ENCODE measurements at places on chromosomes 4 and X.
A peak's percentile ranks its signal among the peaks of the same experiment; 100 is the strongest.

DNA sequence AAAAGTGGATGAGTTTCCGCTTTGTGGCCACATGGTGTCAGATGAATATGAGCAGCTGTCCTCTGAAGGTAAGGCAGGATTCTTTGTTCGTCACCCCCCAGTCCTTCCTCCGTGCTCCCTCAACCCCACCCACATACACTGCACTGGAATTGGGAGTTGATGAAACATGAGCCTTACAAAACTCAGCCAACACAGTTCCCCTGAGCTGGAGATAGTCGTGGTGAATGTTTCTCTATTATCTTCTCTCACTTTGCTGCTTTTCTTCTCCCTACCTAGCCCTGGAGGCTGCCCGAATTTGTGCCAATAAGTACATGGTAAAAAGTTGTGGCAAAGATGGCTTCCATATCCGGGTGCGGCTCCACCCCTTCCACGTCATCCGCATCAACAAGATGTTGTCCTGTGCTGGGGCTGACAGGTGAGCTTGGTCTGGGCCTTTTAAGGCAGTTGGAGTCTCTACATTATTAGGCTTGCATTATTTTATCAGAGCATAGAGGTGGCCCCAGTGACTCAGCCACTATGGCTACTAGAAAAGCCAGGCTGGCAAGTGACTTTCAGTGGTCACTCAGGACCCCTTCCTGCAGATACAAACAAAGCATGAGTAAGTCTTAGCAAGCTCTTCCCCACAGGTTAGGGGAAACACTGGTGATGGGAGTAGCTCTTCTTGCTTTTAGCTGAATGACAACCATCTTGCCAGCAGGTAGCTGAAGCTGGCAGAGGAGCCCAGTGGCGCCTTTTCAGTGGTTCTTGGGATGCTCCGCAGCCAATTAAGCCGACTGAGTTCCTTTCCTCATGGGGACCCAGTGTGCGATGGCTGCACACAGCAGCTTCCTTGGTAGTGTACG lies 1.6 kb downstream of the RPL10 start:
- no peak for DNase-seq

DNA sequence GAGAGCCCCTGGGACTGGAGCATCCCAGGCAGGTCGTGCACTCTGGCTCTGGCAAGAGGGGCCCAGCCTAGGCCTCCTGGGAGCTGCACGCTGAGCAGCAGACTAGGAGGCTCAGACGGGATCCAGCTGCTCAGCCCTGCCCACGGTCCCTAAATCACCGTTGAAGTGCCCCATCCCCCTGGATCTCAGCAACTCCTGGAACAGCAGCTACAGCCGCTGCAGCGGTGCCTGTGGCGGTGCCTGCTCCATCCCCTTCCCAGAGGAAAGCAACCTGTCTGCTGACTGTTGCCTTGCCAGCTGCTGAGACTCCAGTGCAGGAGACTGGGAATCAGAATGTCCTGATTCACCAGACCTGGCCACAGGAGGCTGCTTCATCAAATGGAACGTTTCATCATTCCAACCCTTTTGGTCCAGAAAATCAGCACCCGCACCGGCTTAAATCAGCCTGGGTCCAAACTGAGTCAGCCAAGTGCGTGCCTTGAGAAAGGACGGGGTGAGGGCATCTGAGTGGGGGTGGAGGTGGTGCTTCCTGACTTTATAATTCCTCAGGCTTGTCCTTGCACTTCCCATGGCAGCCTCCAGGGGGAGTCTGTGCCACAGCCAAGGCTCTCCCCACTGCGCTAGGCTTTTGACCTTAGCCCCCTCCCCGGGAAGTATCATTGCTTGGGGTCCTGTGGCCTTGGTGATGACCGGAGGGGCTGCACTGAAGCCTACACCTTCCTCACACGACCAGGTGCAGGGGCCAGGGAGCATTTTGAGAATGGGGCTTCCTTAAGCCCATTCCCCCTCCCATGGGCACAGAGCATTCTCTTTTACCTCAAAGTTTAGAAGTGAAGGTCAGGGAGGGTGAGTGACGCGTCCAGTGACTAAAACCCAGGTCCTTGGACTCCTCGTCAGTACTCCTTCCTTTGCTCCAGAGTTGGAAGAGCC lies 6.5 kb downstream of the ZNF185 start:
- peak; percentile 65 for DNase-seq

DNA sequence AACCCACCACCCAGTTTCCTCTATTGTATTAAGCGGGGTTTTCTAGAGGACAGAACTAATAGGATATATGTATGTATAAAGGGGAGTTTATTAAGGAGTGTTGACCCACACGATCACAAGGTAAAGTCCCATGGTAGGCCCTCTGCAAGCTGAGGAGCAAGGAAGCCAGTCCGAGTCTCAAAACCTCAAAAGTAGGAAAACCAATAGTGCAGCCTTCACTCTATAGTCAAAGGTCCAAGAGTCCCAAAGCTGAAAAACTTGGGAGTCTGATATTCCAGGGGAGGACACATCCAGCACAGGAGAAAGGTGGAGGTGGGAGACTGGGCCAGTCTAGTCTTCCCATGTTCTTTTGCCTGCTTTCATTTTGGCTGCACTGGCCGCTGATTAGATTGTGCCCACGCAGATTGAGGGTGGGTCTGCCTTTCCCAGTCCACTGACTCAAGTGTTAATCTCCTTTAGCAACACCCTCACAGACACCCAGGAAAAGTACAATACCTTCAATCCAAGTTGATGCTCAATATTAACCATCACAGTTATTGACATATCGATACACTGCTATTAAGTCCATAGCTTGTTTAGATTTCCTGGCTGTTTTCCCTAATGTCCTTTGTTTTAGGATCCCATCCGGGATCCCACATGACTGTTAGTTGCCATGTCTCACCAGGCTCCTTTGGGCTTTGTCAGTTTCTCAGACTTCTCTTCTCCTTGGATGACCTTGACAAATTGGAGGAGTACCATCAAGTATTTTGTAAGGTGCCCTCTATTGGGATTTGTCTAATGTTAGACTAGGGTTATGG lies 12.2 kb downstream of the UCHL1 start:
- DNase-seq = no peak

- DNase-seq = no peak
Observed at GRCh38 chr4:126458993-126459392, 1144.2 kb downstream of the FAT4 start.

- DNase-seq = no peak
Observed at GRCh38 chrX:8233091-8233490, 62.0 kb upstream of the VCX2 start.

- peak; percentile 15 for DNase-seq
Observed at GRCh38 chrX:56281789-56282188, 49.6 kb downstream of the KLF8 start.

- DNase-seq = no peak
Observed at GRCh38 chr4:20591571-20591970, 108.7 kb upstream of the PACRGL start.

DNA sequence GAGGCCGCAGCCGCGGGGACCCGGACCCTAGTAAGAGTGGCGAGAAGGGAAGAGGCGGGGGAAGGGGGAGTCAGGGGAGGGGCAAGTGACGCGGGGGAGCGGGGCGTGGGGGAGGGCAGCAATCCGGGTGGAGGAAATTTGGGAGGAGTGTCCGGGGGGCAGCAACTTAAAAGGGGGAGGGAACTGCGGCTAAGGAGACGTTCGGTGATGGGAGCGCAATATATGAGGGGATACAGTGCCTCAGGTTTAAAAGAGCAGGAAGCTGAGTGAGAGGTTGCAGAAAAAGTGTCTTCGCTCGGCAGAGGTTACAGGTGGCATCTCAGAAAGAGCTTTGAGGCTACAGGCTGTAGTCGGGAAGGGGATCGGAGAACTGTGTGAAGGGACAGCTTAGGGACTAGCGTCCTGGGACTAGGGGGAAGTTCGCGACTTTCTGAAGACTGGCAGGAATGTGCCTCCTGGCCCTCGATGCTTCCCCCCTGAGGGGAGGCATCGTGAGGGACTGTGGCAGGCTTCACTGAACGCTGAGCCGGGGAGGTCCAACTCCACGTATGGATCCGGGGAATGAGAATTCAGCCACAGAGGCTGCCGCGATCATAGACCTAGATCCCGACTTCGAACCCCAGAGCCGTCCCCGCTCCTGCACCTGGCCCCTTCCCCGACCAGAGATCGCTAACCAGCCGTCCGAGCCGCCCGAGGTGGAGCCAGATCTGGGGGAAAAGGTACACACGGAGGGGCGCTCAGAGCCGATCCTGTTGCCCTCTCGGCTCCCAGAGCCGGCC lies 519 bp downstream of the FOXO4 start:
- DNase-seq = peak; percentile 6

GRCh38 chr4:139933104-139933503 lies 220.9 kb downstream of the MAML3 start:
- no peak for DNase-seq

DNA sequence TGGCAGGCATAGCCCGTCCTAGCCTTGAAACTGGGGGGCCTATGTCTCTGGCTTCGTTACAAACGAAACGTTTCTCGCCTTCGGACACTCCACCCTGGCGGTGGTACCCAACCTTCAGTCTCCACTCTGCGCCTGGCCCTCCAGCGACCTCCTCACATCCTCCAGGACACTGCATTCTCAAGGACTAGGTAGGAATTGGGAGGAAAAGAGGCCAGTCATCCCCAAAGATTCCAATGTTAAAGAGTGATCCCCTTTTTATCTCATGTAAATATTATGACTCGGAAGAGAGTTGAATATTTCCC lies 2.1 kb upstream of the NKX6-1 start:
- DNase-seq = no peak

DNA sequence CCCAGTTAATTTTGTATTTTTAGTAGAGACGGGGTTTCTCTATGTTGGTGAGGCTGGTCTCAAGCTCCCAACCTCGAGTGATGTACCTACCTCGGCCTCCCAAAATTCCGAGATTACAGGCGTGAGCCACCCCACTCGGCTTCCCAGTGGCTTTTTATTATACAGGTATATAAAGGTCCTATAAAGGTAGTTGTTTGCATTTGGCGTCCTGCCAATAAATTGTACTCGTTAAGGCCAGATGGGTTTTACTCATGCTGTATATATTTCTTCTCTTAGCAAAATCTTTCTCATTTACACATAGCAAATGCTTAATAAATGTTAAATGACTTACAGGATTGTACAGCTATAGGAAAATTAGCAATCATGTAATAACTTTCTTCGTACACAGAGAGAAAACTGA lies 6.9 kb downstream of the SHROOM3 start:
- DNase-seq = no peak

DNA sequence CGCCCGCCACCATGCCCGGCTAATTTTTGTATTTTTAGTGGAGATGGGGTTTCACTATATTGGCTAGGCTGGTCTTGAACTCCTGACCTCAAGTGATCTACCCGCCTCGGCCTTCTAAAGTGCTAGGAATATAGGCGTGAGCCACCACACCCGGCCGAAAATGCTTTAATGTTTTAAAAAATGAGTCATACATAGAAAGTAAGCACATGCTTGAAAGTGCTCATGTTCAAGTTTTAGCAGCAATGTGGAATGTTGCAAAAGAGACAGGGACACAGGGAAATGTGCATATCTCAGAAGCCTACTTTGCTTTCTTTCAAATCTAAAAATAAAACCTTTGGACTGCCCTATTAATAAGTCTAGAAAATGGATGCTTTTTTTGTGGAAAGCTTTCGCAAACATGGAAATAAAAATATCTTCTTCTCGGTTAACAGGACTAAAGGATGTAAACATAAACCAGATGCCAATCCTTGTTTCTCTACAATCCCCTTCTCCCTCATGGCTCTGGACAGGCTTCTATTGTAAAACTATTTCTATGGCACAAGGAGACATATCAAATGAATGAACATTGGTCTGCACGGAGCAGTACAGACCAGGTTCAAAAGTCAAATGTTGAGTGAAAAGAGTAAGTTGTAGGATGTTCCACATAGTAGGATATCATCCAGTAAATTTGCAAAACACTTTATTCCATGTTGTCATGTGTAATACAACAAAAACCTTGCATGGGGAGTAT lies 15.0 kb downstream of the MECP2 start:
- peak; percentile 55 for DNase-seq

- no peak for DNase-seq
Observed at GRCh38 chr4:79502081-79502480, 94.1 kb upstream of the GK2 start.

DNA sequence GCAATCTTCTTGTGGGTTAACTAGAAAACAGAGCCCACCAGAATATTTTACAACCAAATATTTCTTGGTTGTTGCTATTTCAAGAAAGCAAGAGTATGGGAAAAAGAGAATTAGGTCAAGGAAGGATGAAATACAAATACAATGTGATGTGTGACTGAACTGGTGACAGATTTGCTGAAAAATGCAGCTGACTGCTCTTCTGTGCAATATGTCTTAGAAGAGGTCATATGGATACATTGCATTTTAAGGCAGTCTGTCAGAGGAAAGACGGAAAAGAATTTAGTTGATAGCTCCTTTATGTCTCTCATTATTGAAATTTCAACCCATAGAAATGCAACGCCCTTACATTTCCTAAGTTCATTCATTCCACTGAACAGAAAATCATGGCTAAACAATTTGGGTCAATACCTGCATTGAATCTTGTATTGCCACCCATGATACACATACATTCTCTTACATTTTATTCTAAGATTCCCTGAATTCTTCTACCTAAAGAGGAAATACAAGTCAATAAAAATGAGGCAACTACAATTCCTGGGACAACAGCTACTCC lies 423.1 kb downstream of the ADAM29 start:
- no peak for DNase-seq

DNA sequence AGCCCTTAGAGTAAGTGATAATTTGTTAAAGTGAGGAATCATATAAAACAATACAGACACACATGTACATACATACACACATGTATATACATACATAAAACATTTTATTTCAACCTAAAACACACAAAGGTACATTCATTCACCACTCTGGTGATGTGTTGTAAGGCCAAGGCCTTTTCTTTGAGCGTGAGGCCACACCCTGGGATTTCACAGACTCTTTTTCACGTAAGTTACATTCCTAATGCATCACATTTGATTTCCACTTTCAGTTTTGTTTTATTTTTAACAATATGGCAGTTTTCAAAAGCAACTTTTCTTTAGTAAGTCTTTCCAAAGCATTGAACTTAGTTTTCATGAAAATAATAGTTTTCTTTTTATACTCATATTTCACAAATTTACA lies 170.7 kb downstream of the COL4A6 start:
- DNase-seq = no peak

GRCh38 chr4:189053621-189054020 lies 887.1 kb upstream of the FRG1 start:
- DNase-seq = no peak

GRCh38 chrX:19683358-19683757 lies 168.1 kb upstream of the MAP3K15 start:
- DNase-seq = no peak

DNA sequence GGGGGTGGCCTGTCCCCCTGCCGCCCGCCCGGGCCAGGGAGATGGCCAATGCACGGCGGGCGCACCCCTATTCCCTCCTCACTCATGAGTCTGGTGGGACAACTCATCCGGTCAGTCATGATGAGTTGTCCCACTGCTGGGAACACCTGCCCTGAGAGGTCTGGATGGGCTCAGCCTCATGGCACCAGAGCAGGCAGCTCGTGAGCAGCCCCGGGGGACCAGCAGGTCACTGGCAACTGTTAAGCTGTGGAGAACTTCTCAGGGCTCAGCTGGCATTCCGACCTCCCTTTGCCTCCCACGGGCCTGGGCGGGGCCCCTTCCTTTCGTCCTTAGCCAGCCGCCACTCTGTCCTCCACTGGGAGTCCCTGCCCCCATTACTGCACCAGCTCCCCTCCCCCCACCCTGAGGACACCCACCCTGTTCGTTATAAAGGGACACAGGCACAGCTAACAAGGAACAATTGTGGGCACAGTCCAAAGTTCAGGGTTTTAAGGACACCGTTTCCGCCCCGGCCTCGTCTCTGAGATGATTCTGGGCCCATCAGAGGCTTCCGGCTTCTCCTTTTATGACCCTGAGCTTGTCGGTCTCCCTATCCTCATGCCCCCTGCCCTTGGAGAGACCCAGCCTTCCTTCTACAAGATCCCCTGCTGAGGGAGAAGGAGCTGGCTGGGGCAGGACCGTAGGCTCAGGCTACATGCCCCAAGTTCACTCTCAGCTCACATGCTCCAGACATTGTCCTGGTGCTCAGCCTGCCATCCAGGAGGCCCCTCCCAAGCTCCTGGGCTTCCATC lies 14.6 kb upstream of the KIAA0232 start:
- peak; percentile 27 for DNase-seq
